ENCODE measurements at places on chromosomes 1 and 21.

GRCh38 chr1:46021046-46021996 lies 111.1 kb downstream of the PIK3R3 start:
- no peak for DNase-seq

DNA sequence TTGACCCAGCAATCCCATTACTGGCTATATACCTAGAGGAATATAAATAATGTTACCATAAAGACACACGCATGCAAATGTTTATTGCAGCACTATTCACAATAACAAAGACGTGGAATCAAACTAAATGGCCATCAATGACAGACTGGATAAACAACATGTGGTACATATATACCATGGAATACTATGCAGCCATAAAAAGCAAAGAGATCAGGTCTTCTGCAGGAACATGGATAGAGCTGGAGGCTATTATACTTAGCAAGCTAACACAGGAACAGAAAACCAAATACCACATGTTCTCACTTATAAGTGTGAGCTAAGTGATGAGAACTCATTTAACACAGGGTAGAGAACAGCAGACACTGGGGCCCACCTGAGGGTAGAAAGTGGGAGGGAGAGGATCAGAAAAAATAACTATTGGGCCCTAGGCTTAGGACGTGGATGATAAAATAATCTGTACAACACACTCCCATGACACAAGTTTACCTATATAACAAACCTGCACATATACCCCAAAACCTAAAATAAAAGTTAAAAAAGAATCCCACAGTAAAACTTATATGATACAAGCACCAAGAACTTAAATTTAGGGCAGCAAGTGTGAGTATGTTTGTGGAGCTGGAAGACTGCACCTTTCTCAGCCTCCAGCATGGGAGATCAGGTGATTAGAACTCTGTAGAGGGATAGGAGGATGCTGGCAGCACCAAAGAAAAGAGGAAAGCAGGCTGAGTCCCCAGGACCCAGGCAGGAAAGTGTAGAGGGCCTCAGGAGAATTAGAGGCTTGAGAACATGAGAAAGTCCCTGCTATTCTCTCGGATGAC lies 320.8 kb upstream of the USP24 start:
- no peak for DNase-seq

DNA sequence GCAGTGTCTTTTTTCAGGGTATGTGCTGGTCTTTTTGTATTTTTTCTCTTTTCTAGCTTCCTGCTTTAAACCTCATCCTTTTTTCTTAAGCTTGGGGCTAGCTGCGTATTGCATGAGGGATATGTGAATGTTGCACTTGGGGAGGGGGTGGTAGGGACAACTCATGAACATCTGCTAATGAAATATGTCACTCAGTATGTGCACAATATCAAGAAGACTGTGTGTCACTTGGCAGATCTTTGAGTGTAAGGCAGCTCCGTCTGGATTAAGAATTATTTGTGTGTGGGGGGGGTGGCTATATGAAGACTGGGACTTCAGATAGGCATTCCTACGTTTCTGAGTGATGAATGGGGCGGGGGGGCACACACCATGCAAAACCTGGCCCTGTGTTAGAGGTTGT lies 170.4 kb upstream of the CACNA1E start:
- no peak for DNase-seq

GRCh38 chr1:152110860-152111514 lies 4.3 kb downstream of the TCHH start:
- peak; percentile 40 for DNase-seq

DNA sequence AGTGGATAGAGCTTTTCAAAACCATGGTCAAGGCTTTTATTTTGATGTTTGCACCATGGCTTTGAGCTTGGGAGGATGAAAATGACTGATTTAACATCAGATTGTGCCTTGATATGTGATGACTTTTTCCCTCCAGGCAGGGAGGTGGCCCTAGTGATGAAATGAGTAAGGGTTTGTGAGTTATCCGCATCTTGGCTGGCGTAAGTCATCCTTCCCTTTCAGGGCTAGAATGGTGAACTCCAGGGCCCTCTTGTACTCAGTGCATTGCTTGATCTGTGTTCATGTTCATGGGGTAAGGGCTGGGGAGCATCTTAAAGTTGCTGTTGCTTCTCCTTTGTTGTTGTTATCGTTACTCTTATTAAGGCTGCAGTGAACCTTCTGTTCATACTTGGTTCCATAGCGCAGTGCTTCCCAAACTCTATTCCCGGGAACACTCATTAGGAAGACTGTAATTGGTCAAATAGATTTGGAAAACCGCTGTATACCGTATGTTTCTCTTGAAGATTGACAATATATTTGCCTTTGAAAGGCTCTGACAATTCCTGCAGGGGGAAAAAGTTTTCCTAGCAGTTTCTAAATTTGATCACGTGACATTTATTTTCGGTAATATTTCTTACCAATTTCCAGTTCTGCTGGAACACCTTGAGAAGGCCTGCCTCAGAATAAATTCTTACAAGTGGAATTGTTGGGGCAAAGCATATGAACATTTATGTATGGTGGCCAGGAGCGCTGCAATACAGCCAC lies 23.1 kb downstream of the GPR137B start:
- DNase-seq = no peak

- DNase-seq = no peak
Measured at GRCh38 chr1:100400404-100400803, 48.1 kb downstream of the CDC14A start.

DNA sequence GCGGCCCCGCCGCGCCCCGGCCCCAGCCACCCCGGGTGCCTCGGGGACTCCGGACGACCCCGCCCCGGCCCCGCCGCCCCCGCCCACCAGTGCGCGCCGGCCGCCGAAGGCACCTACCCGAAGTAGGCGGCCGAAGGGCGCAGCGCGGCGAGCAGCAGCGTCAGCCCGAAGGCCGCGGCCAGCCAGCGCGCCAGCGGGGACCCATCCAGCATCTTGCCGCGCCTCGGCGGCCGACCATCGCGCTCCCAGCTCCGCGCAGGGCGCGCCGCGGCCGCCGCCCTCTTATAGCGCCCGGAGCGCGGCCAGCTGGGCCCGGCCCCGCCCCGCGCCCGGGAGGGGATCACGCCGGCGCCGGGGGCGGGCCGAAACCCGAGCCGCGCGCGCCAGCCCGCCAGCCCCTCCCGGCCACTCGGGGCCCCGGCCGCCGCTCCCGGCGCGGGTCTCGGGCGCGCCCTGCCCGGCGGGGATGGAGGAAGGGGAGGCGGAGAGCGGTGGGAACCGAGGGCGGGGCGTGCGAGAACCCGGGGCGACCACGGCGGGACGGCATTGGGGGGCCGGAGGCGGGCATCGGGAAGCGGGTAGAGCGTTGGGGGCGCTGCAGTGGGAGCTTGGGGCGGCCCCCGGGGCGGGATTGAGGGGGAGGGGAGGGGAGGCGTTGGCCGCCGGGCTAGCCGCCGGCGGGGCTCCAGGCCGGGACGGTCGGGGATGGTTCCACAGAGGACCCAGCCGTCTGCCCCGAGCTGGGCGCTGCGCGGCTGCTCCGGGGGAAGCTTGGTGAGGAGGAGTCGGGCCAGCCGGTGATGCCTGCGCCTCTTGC lies at the start of gene WNT9A:
TSS of gene WNT9A (minus strand) at position 257 of the 817 bp plus-strand sequence. CDS start at position 212, 45 bp downstream.
- peak; percentile 82 for DNase-seq

DNA sequence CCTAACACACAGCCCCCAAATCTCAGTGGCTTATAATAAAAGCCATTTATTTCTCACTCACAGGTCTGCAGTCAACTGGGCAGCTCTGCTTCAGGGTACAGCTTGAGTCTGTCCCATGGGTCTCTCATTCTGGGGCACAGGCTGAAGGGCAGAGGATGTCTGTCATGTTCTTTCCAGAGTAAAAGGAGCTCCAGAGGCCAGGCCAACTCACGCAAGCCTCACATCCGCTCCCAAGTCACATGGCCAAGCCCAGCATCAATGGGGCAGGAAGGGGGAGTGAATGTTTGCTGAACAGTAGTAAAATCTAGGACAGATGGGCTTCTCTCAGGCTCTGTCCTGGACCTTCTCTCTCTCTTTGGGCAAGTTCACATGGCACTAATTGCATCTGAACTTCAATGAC lies 7.1 kb upstream of the SSBP3 start:
- DNase-seq = peak; percentile 69

DNA sequence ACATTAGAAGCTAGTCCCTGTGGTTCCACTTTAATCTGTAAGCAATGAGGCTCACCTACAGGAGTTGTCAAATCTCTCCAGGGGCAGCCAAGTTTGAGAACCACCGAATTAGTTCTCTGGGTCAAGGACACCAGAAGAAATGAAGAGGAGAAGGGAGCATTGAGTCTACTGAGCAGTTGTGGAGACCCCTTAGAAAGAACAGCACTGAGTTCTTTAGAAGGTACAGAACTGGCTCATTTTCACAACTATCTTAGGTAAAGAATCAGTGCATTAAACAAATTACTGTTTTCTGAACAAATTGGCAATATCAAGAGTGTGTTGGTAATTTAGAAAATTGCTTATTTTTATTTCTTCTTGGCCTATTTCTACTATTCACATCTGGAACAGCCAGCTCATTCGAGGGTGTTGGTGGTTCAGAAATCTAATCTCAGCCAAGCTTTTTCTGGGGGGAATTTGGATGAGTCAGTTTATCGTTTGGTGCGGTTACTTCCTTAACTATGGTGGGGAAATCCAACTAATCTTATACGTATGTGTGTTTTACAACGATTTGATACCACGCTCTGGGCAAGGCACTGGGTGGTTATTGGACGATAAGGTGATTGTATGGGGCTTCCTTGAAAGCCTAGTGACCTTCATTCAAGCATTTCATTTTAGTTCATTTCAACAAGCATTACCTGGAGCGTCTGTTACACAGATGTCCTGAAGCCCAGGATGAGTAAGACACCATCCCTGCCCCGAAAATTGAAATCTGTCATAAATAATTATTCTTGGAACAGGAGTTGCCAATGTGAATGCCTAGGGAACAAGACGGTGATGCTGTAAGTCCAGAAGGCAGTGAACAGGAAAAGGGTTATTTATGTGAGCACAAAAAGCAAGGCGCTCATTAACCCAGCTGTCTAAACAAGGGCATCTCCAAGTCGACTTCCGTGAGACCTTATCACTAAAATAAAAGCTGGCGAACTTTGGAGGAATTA lies 52.0 kb upstream of the TMPRSS2 start:
- no peak for DNase-seq

DNA sequence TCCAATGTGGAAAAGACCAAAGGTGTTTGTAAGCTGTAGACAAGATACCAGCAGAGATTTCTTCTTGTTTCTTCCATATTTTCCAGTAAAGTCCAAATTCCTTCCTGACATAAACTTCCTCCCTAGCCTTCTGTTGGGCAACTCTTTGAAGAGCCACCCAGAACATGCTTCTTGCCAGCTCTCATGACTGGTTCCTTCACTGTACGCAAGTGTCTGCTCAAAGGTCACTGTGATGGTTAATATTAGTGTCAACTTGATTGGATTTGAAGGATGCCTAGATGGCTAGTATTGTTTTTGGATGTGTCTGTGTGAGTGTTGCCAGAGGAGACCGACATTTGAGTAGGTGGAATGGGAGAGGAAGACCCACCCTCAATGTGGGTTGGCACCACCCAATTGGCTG lies 416.6 kb upstream of the RUNX1 start:
- no peak for DNase-seq

- no peak for DNase-seq
Measured at GRCh38 chr1:248788327-248788726, 32.8 kb upstream of the LYPD8 start.

- peak; percentile 65 for DNase-seq
Measured at GRCh38 chr1:47781171-47781959, 215.8 kb downstream of the TRABD2B start.

- DNase-seq = no peak
Measured at GRCh38 chr1:25746299-25747045, 53.5 kb upstream of the SELENON start.

- no peak for DNase-seq
Measured at GRCh38 chr1:81937791-81938450, 137.2 kb downstream of the ADGRL2 start.

DNA sequence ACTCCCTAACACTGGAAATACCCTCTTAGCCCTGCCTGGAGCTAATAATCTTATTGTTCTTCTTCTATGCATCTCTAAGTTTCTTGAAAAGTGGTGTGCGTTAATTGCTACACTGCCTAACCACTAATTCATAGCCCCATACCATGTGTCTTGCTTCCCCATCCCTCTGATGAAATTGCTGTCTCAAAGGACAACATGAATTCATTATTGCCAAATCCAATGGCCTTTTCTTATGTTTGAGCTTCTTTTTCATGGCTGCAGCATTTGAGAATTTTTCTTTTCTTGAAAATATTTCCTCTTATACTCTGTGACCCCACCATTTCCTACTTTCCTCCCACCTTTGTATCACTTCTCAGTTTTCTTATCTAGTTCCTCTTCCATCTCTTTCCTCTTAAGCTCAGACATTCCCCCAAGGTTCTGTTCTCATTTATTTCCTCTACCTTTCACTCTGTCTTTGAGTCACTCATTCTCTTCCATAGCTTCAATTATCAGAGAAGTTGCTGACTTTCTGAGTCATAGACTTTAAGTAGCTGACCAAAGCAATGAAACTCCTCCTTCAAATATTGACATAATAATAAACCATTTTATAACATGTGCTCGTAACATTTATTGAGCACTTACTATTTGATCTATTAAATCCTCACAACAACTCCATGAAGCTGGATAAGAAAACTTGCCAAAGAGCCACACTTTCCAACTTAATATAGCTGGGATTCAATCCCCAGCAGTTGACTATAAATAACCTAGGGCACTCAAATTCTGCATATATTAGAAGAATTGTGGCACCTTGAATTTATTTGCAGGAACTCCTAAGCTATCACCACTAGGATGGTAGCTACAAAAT lies 35.5 kb upstream of the ATP6V1G3 start:
- no peak for DNase-seq
